ENCODE measurements at places on chromosomes 5 and 9.

GRCh38 chr9:123089040-123089439 lies 55.6 kb downstream of the GPR21 start:
- DNase-seq, result no peak

GRCh38 chr9:98295824-98296223 lies 40.4 kb upstream of the TBC1D2 start:
- no peak for DNase-seq

DNA sequence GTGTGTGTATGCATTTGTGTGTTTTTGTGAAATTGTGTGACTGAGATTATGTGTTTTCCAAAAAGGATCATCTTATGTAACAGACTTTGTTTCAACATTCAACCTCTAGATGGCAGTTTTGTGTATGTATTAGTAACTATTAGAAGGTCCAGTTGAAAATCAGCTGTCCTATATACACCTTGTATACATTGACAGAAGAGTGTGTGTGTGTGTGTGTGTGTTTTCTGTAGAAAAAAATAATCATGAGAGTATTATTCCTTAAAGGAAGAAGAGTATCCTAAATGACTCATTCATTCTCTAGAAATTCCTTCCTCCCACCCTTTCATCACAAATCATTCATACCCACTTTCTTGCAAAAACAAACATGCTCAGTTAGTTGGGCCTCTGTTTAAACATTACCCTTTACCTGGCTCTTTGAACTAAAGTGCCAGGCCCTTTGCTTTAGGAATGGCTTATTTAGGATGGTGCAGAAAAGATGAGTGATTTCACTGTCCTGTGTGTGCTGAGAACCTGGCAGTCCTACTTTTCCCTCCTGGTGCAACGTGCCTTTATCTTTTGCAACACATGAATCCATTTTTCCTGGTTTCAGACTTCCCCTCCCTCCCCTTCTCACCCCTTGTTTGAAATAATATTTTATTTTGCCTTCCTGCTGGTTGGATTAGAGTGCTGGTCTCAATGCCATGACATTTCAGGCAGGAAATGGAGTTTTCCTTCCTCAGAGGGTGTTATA lies 152.2 kb downstream of the ARHGAP26 start:
- no peak for DNase-seq

GRCh38 chr9:93207326-93207814 lies 23.4 kb downstream of the WNK2 start:
- no peak for DNase-seq

DNA sequence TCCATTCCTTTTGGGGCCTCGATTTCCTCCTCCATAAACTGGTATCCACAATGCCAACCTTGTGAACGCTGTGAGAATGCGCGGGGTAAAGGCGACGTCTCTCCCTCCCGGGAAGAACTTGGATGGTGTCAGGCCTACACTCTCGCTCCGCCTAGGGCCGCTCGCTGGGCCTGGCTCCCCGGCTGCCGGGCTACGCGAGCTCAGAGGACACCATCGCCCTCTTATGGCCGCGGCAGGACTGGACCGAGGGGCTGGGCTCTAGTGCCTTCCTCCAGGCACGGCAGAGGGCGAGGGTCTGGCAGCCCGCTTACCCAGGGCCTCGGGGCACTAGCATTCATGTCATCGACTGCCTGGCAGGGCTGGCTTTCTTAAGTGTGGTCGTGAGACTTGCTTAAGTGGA lies 1.3 kb upstream of the EXOSC2 start:
- DNase-seq, result no peak

DNA sequence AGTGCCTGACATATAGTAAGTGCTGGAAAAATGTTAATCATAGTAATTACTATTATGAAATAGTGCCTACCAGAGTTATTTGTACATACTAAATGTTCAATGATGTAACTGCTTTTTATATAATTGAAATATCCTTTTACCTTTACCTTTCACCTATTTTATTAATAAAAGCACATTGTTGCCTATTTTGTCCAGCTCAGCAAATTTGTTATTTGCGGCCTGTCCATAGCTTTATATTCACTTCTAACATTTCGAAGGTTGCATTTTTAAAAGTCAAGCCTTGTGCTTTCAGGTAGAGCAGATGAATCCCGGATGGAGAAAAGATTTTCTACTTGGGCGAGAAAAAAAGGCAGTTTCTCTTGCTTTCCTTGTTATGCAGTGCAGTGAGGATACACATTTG lies 119.3 kb downstream of the TLE1 start:
- no peak for DNase-seq

DNA sequence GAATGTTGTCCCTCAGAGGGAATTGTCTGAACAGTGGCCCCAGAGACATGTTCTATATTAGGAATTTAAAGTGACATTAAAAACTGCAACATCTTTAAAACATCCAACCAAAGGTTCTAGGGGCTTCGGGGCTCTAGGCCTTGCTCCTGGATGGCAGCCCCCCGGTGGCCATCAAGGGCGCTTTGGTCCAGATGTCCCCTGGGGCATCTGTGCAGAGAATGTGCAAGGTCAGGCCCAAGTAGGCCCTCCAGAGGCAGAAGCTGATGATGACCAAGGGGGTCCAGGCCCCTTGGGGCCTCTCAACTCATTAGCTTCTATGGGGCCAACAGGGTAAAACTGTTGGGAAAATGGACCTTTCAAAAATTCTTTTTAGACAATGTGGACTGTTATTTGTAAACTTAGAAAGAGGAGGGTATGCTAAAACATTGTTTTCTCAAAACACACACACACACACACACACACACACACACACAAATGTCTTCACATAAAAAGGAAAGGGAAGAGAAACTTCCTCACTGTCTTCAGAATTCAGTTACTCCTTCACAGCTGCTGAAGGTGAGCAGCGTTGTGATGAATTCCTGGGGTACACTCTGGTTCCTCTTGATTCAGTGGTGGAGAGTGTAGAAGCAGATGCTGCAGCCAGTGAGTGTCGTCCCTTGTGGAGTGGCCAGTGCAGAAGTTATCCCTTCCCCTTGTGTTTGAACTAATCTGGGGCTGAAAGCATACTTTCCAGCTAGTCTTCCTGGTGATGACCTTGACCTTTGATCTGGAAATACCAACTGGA lies 125.2 kb downstream of the WDR41 start:
- no peak for DNase-seq

DNA sequence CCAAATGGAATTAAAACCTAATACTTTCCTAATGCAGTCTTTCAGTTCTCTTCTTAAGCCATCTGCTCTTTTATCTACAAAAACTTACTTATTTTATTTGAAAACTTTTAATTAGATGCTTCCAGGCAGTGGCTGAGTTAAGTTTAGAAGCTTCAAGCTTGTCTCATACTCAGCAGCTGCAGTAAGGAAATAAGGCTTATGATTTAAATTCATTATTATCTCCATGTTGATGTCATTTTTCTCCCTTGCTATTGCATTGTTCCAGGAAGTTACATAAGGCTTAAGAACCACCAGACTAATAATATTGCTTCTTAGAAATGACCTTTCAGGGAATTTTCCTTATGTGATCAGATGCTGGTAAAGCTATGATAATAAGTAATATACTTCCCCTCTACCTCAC lies 119.6 kb downstream of the PPP2R2B start:
- DNase-seq, result no peak

GRCh38 chr5:36751886-36752285 lies 124.7 kb upstream of the NIPBL start:
- no peak for DNase-seq

- DNase-seq, result no peak
Observed at GRCh38 chr5:172868436-172868923, 34.4 kb downstream of the ERGIC1 start.

- no peak for DNase-seq
Observed at GRCh38 chr5:103259705-103260355, 1.3 kb downstream of the MACIR start.

- no peak for DNase-seq
Observed at GRCh38 chr9:128159522-128159783, 612 bp upstream of the BBLN start.
